ENCODE measurements at places on chromosomes 5 and 9.
A peak's percentile ranks its signal among the peaks of the same experiment; 100 is the strongest.

- DNase-seq: no peak
These were observed 68.4 kb downstream of the ACTBL2 start for GRCh38 chr5:57414191-57414590.

DNA sequence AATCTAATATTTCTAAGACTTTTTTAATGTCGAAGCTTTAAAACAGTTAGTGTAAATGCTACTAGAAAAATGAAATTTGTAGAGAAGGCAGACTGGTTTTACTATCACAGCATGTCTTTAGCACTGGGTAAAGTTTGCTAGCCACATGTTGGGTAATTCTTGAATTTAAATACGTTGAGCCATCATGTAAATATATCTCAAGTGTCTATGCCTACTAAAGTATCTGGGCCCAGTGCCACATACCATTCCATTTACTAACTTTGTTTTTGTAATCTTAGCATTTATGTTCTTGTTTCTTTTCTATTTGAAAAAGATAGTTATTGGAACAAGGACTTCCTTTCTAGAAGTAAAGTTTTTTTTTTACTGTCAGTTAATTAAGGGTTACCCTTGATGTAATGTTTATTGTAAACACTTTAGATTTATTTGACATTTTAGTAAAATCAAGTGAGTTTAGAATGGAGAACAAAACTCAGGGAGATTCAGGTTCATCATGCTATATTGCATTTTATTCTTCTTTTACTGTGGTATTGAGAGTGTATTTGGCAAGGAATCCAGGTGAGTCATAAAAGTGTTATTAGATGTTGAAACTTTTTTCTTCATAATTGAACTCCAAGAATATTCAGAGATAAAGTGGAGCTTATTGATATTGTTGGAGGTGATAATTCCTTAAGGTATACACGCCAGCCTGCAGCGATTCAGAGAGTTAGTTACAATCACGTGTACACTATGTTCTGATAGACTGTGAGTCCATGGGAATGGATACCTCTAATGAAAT lies 182.4 kb downstream of the CCDC171 start:
- no peak for DNase-seq

DNA sequence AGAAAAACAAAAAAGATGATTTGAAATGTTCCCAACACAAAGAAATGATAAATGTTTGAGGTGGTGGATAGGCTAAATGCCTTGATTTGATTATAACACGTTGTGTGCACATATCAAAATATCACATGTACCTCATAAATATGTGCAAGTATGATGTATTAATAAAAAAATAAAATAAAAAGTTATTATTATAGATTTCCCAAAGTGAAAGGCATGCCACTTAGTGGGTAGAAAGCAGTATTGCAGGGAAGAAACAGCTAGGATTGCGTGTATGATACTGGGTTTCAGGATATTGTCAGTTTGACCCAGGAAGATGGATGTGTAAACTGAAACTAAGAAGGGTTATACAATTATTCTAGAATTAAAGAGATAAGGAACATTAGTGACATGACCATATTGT lies 3.6 kb upstream of the TMEM38B start:
- peak; percentile 12 for DNase-seq

DNA sequence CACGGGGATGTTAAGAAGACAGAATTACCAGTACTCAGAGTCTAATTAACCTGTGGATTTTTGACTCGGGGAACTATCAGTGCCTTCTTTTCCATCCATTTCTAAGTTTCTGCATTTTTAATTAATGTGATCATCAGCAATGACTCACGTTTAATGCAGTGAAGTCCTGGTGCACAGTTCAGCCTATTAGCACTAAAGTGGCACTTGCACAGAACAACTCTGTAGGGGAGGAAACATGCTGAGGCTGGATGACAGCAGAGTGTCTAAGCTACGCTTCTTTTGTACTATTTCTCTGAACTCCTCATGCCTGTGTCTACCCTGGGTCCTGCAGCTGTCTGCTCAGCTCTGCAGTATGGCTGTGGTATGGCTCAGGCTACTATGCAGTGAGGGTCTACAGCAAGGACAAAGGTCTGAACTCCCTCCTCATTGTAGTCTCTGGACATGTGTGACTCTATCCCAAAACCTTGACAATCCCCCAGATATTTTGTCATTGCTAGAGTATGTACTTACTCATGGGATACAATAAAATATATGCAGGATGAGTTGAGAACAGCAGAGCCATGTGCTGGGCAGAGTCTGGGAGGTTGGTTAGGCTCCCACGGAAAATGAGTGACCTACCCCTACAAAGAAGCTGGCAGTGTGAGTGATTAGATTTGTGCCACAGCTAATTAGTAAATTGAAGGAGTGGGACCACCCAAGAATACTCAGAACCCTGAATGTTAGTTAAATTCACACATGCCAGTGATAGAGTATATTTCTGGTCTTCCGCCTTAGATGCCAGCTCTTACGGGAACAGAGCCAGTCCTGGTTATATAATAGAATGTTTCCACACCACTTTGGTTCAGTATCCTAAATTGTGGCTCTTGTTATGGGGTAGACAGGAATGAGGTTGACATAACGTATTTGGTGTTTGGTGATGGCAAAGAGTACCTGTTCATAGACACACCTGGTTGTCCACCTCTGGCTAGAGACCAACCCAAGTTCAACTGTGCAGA lies 148.0 kb downstream of the GHR start:
- no peak for DNase-seq

DNA sequence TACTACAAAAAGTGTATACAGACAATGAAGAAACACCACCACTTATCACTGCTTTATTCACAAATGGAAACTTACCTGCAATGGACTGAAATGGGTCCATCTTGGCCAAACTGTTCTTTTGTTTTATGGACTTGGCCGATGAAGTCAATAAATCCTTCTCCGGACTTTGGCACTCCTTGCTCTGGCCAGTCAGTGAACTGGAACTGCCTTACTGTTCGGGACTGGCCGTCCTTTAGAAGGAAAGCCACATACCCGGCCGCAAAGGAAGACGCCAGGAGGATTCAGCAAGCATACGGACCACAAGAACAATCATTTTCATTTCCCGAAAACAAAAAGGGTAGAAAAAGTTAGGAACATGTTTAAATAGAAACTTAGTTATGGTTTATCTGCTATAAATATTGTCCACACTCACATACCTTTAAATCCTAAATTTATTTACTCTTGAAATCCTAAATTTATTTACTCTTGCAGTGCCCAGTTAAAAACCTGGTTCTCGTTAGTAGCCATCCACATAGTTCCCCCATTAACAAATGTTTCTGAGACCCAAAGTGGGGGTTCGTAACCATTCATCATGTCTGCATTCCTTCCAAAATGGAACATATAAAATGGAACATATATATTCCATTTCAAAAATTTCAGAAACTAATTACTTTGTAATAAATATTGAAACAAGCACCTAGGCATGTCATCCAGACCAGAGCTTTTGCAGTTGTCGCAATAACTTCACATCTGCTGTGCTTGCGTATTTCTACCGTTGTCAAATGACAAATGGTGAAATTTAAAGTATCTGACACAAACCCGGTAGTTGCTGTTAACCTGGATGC lies 532.1 kb upstream of the DMAC1 start:
- DNase-seq: no peak

DNA sequence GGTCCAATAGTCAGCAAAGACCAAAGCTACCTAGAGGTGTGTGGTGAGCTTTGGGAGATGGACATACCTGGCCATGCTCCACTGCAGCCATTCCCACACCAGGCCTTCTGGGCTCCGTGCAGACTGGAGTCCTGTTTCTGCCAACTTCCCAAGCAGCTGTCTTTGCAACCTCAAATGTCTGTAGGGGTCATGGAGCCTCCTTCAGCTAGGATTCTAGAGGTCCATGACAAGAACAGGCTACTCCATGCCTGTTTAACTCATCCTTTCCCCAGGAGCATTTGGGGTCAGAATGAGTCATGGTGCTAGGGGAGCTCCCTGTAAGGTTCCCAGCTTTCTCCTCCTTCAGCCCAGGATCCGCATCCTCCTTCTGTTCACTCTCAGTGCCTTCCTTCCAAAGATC lies 17.1 kb downstream of the VPS13A start:
- DNase-seq: no peak

DNA sequence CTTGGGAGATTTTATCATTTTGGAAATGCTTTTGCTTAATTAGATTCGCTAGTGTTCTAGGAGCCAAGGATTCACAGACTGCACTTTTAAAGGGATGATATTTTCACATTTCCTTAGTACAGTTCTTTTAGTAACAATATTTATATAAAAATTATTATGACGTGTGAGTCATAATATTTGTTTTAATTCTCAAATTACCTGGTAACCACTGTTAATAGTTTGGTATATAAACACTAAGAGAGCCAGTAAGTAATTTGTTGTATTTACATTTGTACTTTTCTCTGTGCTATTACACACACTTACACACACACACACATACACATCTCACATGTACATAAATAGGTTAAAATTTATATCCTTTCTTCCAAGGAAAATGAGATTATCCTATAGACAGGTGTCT lies 58.8 kb upstream of the RAD23B start:
- DNase-seq: no peak

- peak; percentile 36 for DNase-seq
These were observed 522.2 kb downstream of the CSNK1G3 start for GRCh38 chr5:124034083-124034700.

- DNase-seq: no peak
These were observed 3.3 kb upstream of the SECISBP2 start for GRCh38 chr9:89314955-89315354.

DNA sequence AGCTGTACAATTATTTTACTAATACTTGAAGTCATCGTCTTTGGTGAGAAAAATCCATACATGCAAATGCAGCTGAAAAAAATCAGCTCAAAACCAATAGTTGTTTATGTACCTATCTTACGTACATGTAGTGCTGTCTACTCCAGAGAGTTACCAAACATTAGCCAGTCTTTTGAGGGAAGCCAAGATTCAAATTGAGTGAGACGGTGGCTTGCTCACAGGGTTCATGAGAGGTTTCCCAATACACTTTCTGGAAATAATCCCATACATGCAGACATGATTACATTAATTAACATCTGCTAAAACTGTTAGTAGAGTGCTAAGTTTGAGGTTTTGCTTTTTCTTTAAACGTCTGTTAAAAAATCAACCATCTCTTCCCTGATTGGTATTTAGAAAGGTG lies 2.3 kb downstream of the C9orf72 start:
- no peak for DNase-seq

DNA sequence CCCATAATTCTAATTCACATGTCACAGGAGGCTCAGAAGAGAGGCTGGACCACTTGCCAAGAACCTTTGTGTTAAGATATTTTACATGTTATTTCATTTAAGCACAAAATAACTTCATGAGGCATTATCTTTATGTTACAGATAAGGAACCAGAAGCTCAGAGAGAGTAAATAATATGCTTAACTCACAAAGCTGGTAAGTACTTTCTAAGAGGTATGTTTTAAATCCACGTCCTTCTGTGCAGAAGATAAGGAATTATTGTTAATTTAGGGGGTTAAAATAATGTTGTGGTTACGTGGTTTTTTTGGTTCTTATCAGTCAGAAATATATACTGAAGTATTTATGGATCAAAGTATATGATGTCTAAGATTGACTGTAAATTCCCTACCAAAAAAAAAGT lies 8.0 kb downstream of the STRBP start:
- DNase-seq: no peak

GRCh38 chr5:155024015-155024414 lies 10.5 kb downstream of the KIF4B start:
- no peak for DNase-seq

GRCh38 chr9:136939996-136940525 lies 4.5 kb downstream of the FBXW5 start:
- DNase-seq: no peak

DNA sequence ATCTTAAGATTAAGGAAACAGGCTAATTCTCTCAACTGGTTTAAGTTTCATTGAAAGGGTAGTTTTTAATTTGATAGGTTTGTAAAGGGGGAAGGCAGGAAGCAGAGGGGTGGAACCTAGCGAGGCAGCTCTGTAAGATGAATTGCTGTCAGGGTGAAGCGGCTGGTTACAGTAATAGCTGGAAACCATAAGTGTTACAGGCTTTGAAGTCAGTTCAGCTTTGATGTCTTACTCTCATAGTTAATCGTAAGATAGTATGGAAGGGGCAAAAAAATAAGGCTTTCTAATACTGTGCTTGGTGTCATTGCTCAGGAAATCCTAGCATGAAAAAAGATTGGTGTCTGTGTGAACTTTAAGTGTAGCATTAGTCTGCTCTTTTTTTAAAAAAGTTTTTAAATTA lies 20.3 kb downstream of the POU5F2 start:
- DNase-seq: no peak

GRCh38 chr5:96816991-96817390 lies 9.2 kb upstream of the ERAP1 start:
- no peak for DNase-seq

GRCh38 chr9:78235256-78235761 lies 566 bp upstream of the CEP78 start:
- DNase-seq: peak; percentile 29

DNA sequence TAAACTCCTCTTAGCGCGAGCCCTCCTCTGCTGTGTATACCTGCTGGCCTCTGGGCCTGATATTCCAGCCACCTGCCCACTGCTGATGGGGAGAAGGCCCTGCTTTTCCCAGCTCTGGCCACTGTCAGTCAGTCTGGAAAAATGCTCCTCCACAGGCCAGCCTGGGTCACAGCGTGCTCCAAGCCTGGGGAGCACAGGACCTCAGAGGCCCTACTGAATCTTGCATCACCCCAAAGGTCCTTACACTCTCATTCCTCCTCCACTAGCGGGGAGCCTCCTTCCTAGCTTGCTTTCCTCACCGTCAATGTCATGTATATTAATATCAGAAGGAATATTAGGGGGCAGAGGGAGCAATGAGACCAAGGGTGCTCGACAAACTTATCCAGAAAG lies 73.7 kb downstream of the SHB start:
- DNase-seq: no peak

DNA sequence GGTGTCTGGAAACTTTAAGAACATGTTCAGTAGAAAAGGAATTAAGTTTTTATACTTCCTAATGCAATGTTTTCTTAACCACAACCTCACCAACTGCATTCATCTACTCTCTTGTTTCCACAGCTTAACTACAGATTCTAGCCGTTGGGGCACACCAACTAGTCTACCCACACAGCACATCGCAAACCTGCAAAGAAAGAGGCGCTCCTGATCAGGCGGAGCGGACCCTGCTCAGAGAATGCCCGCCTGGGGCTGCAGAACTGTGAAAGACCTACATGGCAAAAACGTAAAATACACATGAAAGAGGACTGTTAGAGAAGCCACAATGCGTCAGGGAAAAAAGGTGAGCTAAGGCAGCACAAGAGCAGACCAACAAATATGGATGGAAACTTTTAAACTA lies 75.4 kb upstream of the RAPGEF6 start:
- DNase-seq: no peak

DNA sequence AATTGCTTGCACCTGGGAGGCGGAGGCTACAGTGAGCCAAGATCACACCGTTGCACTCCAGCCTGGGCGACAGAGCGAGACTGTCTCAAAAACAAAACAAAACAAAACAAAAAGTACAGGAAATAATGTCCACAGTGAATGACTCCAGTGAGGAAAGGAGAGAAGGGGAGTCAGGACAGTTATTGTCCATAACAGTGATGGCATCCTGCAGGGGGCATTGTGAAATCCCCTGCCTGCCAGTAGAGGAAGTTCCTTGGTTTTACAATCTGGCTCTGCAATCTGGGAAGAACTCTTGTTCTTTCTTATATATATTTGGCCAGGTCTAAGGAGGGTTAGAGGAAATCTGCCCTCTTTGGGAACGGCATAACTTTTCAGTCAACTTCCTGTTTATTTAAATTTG lies 8.2 kb downstream of the SH3GL2 start:
- no peak for DNase-seq
